ENCODE measurements at places on chromosomes 2 and 18.

- no peak for DNase-seq
Measured at GRCh38 chr2:168097431-168097830, 150.0 kb downstream of the STK39 start.

DNA sequence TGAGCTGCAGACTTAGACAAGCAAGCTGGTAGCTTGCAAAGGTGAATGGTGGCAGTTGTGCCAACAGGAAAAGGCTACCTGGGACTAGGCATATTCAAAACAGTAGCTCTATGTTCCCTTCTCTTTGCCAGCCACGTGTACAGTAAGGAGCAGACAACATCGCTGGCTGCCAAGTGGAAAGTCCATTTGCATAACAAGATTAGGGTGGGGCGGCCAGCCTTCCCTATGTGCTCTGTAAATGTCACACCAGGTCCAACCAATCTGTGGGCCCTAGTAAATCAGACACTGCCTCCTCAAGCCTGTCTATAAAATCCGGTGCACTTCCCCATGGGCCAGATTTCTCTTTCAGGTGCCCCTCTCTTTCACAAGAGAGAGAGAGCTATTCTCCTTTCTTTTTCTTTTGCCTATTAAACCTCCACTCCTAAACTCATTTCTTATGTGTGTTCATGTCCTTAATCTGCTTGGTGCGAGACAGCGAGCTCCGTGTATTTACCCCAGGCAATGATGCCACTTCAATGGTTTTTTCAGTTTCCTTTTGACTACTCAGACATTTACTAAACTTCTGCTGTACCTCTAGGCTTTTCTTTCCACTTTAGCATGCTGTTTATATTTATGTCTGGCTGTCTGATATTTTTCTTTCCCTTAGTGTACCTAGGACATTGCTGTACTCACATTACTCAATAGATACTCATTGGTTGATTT is 297.4 kb upstream of the GCFC2 start:
- no peak for DNase-seq

- DNase-seq: no peak
Measured at GRCh38 chr18:75207310-75208154, 1.4 kb downstream of the PTGR3 start.

DNA sequence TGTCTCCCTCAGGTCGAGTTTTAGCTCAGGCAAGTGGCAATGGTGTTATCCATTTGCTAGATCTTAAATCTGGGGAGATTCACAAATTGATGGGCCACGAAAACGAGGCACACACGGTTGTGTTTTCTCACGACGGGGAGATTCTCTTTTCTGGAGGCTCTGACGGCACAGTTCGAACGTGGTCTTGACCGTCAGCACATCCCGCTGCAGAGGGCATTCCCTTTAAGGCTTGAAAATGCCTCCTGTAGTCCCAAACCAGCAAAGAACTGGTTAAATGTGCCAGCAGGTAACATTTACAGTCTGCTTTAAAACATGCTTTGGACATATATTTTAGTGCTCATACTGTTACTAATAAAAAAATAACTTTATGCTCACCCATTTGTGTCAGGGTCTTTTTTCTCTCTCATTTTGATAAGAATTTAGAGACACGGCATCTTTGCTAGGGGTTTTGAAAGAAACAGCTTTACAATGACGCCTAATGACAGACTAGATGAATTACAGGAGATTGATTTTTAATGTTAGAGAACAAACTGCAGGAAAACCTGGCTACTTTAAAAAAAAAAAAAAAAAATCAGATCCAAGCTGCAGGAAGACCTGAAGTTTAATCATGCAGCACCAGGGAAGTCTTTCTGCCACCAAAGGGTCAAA is 602 bp upstream of the VWC2L start:
- no peak for DNase-seq

DNA sequence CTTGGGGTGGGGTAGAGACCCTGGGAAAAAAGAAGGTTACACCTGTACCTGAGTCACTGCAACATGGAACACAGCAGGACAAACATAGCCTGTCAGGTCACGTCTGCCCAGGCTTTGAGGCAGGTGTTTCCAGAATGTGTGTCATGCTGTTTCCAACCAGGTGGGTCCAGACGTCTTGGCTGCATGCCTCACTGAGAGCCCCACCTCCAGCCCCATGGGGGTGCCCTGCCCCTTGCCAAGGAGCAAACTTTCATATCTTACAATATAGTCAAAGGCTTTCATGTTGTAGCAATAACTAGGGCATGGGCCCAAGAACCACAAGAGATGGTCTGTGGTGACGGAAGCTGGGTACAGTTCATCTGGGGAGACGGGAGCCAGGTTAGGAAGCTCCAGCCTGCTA is 499.7 kb downstream of the BCL11A start:
- DNase-seq: no peak

GRCh38 chr2:234472155-234472554 is 24.7 kb downstream of the ARL4C start:
- no peak for DNase-seq

DNA sequence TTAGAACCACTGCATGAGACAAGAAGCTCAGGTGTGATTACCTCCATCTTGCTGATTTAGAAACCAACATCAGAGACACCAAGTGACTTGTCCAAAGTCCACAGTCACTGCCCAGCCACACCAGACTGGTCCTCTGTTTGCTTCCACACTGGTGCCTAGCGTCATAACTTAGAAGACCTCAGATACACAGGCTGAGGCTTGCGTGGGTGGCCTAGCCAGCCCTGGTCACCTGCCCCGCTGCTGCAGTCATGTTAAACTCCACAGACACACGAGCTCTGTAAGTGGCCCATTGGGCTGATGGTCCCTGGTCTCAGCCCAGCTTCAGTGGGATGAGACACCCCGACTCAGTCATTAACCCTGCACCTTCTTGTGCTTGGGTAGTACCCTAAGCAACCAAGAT is 47.1 kb downstream of the CNGA3 start:
- no peak for DNase-seq

DNA sequence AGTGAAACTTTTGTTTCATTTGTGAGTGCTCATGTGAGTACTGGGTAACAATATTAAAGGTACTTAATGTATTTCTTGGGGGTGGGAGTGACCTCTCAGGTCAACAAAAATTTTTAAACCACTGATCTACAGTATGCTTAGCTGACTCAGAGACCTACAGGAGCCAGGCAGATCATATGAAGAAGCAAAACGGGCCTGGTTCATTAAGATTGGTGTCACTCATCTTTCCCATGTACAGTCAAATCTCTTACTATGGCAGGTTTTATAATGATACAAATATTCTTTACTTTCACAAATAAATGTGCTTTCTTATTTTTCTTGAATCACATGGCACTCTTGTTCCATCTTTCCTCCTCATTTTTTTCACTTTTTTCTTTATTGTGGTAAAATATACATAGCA is 7.7 kb upstream of the TMSB10 start:
- no peak for DNase-seq

- DNase-seq: no peak
Measured at GRCh38 chr18:79738581-79739439, 58.9 kb upstream of the KCNG2 start.

- DNase-seq: no peak
Measured at GRCh38 chr2:24969784-24970183, 2.0 kb downstream of the DNAJC27 start.
